Caco-2 (cell line): ENCODE measurements at places on chromosomes 4 and X. TPM values are rescaled to one million over a fixed set of nuclear protein-coding genes. Genes with fewer than 3 reads are reported as not detected.
A peak's percentile ranks its signal among the peaks of the same experiment; 100 is the strongest.

GAGE12E gene
- total RNA-seq, result not detected in 2 replicates

CENPE gene
- total RNA-seq, result 30.3 and 36.9 TPM in 2 replicates

SHOX gene
- not detected in 2 replicates for total RNA-seq

RPS6KA3 gene
- total RNA-seq, result 93.2 and 104 TPM in 2 replicates

TMEM31 gene
- not detected in 2 replicates for total RNA-seq

GLUD2 gene
- 1.2 and 1.3 TPM in 2 replicates for total RNA-seq

DIPK2B gene
- total RNA-seq, result not detected in 2 replicates

PPP1R2C gene
- total RNA-seq, result not detected in 2 replicates

PCDH10 gene
- not detected in 2 replicates for total RNA-seq

ARHGAP36 gene
- not detected in 2 replicates for total RNA-seq

SLC10A6 gene
- total RNA-seq, result not detected in 2 replicates

HEPH gene
- 27.9 and 31.1 TPM in 2 replicates for total RNA-seq

- DNase-seq, result no peak
Observed at GRCh38 chrX:73847100-73847499, 284.1 kb downstream of the CHIC1 start.

GRCh38 chr4:171433674-171434073 lies 379.5 kb upstream of the GALNTL6 start:
- DNase-seq, result no peak

GRCh38 chr4:125750828-125751466 lies 436.2 kb downstream of the FAT4 start:
- peak; percentile 7 for DNase-seq

- DNase-seq, result no peak
Observed at GRCh38 chr4:123402121-123402465, 5.5 kb downstream of the SPRY1 start.

GRCh38 chr4:29708473-29708872 lies 1011.7 kb upstream of the PCDH7 start:
- DNase-seq, result no peak

DNA sequence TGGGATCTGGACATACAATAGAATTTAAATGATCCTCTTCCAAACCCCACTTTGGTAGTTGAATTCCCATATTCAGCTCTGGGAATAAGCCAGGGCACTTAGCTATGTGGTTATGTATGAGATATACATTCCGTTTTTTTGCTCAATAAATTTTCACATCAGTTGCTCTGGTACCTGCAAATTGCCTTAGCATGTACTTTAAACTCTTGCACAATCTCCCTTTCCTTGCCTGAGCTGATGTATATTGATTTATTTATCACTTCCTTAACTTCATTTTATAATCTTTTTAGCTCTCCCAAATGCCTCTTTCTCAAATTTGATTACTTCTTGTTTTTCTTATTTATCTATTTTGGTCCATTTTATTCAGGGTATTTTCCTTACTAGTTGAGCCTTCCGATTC lies 90.1 kb upstream of the AGA start:
- DNase-seq, result no peak

DNA sequence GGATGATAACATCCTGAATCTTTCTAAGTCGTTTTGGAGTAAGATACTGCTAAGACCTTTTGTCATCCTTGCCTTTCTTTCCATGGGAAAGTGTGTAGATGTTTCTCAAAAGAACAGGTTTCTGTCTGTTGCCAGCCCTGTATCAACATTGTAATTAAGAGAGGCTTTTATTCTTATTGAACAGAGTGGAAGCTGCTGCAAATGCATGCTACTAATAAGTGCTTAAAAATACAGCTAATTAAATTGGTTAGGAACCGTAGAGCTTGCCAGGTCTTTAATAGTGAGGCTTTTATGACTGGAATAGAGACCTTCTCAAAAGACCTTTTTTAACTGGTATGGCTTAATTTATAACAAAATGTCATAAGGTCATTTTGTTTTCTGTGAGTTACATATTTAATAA lies 34.4 kb downstream of the INTU start:
- no peak for DNase-seq

DNA sequence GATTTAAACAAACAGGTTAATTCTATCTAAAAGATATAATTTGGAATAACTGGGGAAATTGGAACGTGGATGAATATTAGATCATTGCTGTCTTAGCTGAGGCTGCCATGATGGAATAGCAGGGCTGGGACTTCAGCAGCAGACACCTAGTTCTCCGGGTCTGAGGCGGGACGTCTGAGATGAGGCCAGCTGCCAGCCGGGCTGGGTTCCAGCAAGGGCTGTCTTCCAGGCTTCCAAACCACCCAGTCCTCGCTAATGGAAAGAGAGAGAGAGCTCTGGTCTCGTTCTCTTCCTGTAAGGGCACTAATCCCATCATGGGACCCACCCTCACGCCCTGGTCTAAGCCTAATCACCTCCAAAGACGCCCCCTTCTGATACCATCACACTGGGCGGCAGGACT lies 85.7 kb downstream of the ADRA2C start:
- no peak for DNase-seq

GRCh38 chr4:85514117-85514516 lies 39.2 kb downstream of the ARHGAP24 start:
- DNase-seq, result no peak

DNA sequence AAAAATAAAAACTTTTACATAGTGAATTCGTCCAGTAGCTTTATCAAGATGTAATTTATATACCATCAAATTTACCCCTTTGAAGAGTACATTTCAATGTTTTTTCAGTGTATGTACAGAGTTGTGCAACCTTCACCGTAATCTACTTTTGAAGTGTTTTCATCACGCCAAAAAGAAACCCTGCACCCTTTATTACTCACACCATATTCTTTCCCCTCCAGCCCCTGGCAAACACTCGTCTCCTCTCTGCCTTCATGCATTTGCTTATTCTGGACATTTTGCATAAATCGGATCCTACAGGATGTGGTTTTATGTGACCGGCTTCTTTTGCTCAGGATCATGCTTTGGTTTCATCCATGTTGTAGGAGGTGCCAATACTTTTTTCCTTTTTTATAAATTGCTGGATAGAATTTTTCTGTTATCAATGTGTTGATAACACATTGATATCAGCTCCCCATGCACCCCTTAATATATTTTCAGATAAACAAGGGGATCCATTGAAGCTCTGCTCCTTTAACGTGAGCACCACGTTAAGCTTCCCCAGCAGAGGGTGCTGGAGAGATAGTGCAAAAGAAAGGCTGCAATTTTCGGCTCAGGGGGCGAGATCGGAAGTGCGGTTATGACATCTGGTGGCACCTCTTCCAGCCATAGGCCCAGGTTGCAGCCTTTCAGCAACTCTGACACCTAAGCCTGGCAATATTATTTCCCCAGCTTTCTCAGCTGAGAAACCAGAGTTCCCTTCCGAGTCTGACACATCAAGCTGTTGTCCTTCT lies 100.1 kb upstream of the VCX3B start:
- peak; percentile 35 for DNase-seq

DNA sequence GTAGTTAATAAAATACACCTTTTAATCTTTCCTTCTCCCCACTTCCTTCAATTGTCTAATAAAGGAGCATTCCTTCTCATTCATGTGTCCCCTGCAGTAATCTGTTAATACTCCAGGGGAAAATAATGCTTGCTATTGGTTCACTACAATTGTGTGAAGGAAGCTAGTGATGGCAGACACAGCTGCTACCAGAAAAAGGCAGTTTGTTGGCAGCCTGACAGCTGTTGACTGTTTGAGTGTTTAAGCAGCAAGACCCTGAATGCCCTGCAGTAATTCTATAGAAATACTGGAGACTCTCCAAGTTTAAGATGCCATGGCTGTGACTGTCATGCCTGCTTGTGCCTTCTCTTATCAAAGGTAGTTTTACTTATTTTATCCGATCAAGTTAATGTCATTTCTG lies 359.5 kb downstream of the C4orf33 start:
- no peak for DNase-seq

- DNase-seq, result no peak
Observed at GRCh38 chr4:156962528-156962974, 9.0 kb downstream of the PDGFC start.

GRCh38 chrX:136039968-136040367 lies 54.7 kb downstream of the SLC9A6 start:
- no peak for DNase-seq

- no peak for DNase-seq
Observed at GRCh38 chr4:170758988-170759387, 669.2 kb upstream of the AADAT start.

DNA sequence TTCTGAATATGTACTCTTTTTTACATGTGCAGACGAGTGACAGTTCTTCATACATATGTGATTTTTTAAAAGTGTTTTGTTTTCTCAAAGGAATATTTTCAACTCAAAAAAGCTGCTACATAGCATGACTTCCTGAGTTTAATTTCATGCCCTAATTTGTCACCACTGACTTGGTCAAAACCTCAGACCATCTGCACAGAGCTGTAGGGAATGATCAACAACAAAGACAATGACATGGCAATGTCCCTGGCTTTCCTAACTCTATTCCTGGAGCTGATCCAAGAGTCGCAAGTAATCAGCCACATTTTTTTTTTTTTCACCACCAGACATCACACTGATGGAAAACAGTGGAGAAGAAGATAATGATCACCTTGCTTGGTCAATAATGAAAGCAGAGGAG lies 97.7 kb downstream of the TMA16 start:
- DNase-seq, result no peak

DNA sequence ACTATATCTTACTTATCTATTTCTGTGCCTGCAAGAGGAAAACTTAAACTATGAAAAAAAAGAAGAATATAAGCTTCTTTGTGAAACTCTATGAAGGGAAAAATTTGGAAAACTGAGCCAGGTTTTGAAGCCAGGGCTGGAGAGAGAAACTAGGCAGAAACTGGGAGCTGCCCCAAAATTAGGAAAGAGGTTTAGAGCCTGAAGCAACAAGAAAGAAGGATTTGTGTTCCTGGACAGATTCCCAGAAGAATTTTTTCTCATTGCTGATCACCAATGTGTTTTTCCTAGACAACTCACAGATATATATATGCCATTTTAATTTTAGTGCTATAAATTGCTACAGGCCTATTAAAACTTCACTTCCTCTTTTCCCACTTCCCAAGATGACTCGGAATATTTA lies 245.0 kb upstream of the GEMIN8 start:
- DNase-seq, result no peak

- peak; percentile 74 for DNase-seq
Observed at GRCh38 chrX:24149351-24150050, at the start of gene ZFX. Gene ZFX (plus strand): TSS chrX:24149729. CDS start chrX:24172743, 23,014 bp downstream.

DNA sequence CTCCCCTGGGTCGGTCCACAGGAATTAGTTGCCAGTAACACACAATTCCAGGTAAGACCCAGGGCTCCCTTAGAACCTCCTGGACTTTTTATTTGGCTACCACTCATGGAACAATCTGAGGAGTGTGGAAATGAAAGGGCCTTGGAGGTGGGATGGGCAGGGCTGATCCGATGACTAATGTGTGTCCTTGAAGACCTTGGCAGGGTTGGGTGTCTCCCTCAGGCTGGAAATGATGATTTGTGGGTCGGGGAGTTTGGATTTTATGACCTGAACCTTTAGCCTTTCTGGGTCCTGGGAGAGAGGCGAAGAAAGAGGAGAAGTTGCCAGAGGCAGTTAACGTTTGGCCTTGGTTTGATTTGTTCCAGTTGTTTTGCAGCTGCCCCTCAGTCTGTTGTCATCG lies 425.0 kb downstream of the MID1IP1 start:
- no peak for DNase-seq

DNA sequence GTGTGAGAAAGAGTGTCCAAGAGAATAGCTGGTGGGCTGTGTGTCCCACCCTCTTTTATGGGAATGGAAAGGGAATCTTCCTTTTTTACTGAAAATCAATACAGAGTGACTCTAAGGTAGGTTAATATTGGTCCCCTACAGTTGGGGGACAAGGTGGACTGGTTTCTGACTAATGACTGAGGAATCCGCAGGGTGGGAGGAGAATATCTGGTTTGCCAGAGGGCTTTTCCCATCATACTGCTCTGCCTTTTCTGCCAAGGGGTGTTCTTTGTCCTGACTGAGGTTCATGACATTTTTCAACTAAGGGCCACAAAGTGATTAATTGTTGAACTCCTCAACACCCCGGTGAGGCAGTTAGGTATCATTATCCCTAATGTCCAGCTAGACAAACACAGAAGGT lies 261.6 kb downstream of the SPATA18 start:
- DNase-seq, result peak; percentile 17

DNA sequence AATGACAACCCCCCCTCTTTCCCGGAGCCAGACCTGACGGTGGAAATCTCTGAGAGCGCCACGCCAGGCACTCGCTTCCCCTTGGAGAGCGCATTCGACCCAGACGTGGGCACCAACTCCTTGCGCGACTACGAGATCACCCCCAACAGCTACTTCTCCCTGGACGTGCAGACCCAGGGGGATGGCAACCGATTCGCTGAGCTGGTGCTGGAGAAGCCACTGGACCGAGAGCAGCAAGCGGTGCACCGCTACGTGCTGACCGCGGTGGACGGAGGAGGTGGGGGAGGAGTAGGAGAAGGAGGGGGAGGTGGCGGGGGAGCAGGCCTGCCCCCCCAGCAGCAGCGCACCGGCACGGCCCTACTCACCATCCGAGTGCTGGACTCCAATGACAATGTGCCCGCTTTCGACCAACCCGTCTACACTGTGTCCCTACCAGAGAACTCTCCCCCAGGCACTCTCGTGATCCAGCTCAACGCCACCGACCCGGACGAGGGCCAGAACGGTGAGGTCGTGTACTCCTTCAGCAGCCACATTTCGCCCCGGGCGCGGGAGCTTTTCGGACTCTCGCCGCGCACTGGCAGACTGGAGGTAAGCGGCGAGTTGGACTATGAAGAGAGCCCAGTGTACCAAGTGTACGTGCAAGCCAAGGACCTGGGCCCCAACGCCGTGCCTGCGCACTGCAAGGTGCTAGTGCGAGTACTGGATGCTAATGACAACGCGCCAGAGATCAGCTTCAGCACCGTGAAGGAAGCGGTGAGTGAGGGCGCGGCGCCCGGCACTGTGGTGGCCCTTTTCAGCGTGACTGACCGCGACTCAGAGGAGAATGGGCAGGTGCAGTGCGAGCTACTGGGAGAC lies 1.6 kb downstream of the PCDH10 start:
- no peak for DNase-seq

DNA sequence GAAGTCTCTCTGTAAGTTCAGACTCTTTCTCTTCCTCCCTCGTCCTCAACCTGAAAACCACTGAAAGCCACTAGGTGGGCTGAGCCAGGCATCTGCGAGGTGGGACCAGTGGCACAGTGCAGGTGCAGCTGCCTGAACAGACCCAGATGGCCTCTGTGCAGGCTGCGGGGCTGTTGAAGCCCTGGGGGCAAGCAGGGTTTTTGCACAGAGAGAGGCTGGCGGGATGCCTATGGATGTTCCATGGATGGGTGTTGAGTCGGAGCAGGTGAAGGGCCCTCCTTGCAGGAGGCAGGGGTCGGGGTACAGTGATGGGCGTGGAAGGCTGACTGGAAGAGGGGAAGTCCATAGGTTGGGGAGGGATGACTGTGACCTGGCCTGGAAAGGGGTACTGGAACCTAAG lies 350.2 kb upstream of the FAT1 start:
- DNase-seq, result no peak

GRCh38 chr4:147658501-147658900 lies 25.5 kb downstream of the PRMT9 start:
- no peak for DNase-seq

GRCh38 chr4:183636503-183636902 lies 22.5 kb downstream of the RWDD4 start:
- no peak for DNase-seq

GRCh38 chr4:6272863-6273660 lies 3.4 kb downstream of the WFS1 start:
- peak; percentile 35 for DNase-seq

GRCh38 chrX:11998944-11999343 lies 139.3 kb upstream of the FRMPD4 start:
- DNase-seq, result no peak

- DNase-seq, result no peak
Observed at GRCh38 chrX:119190831-119191230, 45.3 kb upstream of the PGRMC1 start.

GRCh38 chr4:11418610-11419009 lies 10.1 kb downstream of the HS3ST1 start:
- DNase-seq, result no peak
